Spleen (tissue), 13 donors: ENCODE measurements at places on chromosomes 7 and 10. TPM values are rescaled to one million over a fixed set of nuclear protein-coding genes. Genes with fewer than 3 reads are reported as not detected.
A peak's percentile ranks its signal among the peaks of the same experiment; 100 is the strongest.

DNA sequence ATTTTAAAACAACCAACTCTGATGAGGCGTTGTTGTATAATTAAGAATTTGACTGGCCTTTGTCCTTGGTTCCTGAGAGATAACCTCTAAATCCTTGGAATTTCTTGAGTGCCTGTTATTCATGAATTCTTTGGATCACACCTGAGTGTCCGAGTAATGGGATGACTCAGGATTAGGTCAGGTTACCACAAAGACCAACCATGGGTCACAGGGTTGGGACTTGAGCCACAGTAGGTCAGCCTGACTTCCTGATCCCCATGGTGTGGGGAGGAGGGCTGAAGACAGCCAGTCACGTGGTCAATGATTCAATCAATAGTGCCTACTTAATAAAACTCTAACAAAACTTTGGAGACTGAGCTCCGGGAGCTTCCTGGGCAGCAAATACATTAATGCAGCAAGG is 192.5 kb downstream of the GFRA1 start:
- no peak overlapping the region for H3K4me3 ChIP-seq
- H3K27ac ChIP-seq = no peak overlapping the region
- no peaks in the 10 kb centered on the region for H3K4me1 ChIP-seq
- no peaks in the 10 kb centered on the region for H3K27me3 ChIP-seq
- no peaks in the 10 kb centered on the region for H3K36me3 ChIP-seq
- no peak for DNase-seq

DNA sequence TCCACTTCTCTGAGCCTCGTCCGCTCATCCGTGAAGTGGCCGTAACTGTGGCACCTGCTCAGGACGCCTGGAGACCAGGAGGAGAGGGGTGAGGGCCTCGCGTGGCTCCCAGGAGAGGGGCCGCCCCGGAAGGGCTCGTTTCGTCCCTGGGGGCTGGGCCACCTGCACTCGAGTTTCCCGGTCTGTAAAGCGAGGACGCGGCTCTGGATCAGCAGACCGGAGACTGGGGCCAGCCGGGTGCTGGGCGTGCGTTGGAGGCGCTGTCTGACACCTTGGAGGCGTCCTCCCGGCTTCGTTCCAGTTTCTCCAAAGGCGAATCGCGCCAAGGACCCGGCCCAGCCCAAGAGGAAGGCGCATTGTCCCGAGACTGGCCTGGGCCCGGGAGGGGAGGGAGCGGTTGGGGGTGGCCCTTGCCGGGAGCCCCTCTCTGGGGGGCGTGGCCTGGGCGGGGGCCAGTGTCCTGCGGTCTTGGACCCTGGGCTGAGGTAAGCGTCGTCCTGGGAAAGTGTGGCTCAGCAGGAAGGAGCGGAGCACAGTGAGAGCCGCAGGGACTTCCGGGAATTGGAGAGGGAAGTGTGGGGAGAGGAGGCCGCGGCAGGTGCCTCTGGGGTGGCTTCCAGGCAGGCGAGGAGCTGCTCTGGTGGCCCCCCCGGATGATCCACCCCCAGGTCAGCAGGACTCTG is 89.6 kb downstream of the FOXL3 start:
- peak overlapping the region; percentile 17 for H3K4me3 ChIP-seq
- DNase-seq = peak; percentile 78
- peak overlapping the region; percentile 49 for H3K27ac ChIP-seq
- H3K36me3 ChIP-seq = no peaks in the 10 kb centered on the region

DNA sequence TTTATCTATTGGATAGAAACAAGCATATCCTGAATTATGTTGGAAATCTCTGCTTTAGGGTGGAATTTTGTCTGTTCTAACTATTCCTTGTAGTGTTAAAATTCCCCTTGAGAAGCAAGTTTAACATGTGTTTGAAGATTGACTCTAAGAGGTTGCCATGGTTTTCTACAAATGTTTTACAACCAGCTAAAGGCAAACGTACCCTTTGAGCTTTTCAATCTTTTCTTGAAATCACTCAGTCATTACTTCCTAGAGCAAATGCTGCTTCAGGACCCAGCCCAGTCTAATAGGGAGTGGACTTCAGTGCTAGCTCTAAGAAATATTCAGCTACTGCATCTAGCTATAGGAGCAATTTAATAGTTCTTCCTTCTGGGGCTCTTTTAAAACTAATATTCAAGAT is 118.8 kb upstream of the IFRD1 start:
- H3K4me3 ChIP-seq = no peak overlapping the region
- H3K27me3 ChIP-seq = no peaks in the 10 kb centered on the region
- no peaks in the 10 kb centered on the region for H3K36me3 ChIP-seq
- H3K4me1 ChIP-seq = no peaks in the 10 kb centered on the region

Gene KCNIP2
- total RNA-seq = 7.5 TPM

Gene FGFR2
- total RNA-seq = 0.33 TPM

GRCh38 chr7:107630342-107630741 is 30.3 kb upstream of the SLC26A4 start:
- no peak for DNase-seq
- no peak overlapping the region for H3K4me3 ChIP-seq
- peaks cover 21% of the 10 kb centered on the region for H3K4me1 ChIP-seq
- no peak overlapping the region for H3K27ac ChIP-seq

Gene OR6B1
- not detected for total RNA-seq

DNA sequence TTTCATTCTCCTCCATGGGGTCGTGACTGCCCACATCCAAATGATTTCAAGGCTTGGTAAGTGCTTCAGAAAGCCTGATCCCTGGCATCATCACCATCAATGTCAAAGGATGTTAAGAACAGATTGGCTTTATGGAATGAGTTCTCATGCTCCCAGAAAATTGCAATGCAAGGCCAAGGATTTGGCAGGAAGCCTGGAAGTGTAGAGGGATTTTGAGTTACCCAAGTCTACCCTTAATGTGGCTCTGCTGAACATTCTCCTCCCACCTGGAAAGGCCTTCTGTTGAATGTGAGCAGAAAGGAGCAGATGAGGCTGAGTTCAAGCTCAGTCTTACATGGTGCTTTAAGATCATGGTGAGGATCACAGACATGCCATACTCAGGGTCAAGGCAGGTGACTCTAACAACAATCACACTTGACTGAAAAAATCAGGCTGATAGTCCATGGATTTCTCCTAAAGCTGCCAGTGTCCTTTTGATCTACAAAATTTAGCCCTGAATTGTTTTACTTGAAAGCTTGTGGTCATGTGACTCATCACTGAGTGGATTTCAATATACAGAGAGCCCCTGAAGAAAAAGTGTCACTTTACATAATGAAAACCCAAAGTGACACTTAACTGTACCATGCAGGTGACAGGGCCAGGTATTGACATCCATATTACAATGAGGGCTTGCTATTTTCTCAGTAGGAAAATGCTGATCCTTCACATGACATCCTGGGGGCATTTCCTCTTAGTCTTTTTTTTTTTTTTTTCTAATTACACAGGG is 111.1 kb upstream of the PDLIM1 start:
- no peak overlapping the region for H3K4me3 ChIP-seq
- no peak overlapping the region for H3K27ac ChIP-seq
- no peaks in the 10 kb centered on the region for H3K36me3 ChIP-seq
- H3K27me3 ChIP-seq = no peaks in the 10 kb centered on the region
- no peaks in the 10 kb centered on the region for H3K4me1 ChIP-seq

GRCh38 chr10:96044736-96045135 is 1.4 kb downstream of the CCNJ start:
- H3K36me3 ChIP-seq = peaks cover 14% of the 10 kb centered on the region
- DNase-seq = no peak
- peak overlapping the region; percentile 78 for H3K4me3 ChIP-seq
- H3K27ac ChIP-seq = peak overlapping the region; percentile 90
- H3K4me1 ChIP-seq = peaks cover 70% of the 10 kb centered on the region
- no peaks in the 10 kb centered on the region for H3K27me3 ChIP-seq

Gene HDAC9
- total RNA-seq = 85.8 TPM

DNA sequence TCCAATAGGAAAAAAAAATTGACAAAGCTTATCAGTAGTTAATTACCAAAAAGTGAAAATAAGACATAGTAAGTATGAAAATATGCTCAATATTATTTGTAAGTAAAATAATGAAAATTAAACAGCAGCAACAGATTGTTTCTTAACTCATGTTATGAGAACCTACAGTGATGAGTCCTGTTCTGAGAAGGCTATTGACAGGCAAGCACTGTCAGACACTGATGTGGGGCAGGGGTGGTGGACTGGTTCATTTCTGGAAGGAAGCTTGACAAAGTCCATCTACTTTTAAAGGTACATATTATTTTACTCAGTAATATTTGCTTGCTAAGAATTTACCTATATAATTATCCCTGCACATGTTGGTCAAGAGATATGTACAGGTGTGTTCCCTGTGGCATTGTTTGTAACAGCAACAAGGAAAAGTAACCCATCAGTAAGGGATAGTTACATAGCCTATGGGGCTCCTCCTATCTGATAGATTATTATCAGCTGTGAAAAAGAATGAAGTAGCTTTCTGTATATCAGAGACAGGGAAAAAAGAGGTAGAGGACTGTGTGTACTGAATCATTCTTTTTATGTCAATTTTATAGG is 161.6 kb downstream of the RTKN2 start:
- DNase-seq = no peak
- H3K36me3 ChIP-seq = no peaks in the 10 kb centered on the region
- H3K27ac ChIP-seq = no peak overlapping the region
- no peak overlapping the region for H3K4me3 ChIP-seq

Gene SLIT1
- total RNA-seq = 0.68 TPM

Gene YWHAG
- 89.5 TPM for total RNA-seq

Gene EXOC6
- 31.5 TPM for total RNA-seq

DNA sequence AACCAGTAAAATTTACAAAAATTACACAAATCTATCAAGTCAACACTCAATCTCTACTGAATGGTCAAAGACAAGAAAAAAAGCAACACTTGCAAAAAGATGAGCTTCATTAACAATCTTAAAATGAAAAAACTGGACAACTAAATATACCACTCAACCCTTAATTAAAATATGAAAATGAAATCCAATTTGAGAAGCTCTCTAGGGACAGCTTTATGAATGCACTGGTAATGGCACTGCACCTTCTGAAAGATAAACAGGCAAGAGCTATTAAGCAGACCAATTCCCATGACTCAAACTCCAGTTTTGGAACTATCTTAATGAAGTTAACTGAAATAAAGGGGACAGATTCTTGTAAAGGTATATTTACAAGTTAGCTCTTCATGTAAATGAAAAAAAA is 135.7 kb downstream of the GALNT11 start:
- no peak overlapping the region for H3K4me3 ChIP-seq
- no peak overlapping the region for H3K27ac ChIP-seq
- H3K4me1 ChIP-seq = peaks cover 26% of the 10 kb centered on the region
- no peak for DNase-seq
- no peaks in the 10 kb centered on the region for H3K27me3 ChIP-seq
